ENCODE measurements at places on chromosomes 2 and 18. TPM values are rescaled to one million over a fixed set of nuclear protein-coding genes. Genes with fewer than 3 reads are reported as not detected.

KCNS3 gene
- total RNA-seq: 3.4 TPM

STPG4 gene
- total RNA-seq: 0.16 TPM

PROC gene
- 0.20 TPM for total RNA-seq

DNA sequence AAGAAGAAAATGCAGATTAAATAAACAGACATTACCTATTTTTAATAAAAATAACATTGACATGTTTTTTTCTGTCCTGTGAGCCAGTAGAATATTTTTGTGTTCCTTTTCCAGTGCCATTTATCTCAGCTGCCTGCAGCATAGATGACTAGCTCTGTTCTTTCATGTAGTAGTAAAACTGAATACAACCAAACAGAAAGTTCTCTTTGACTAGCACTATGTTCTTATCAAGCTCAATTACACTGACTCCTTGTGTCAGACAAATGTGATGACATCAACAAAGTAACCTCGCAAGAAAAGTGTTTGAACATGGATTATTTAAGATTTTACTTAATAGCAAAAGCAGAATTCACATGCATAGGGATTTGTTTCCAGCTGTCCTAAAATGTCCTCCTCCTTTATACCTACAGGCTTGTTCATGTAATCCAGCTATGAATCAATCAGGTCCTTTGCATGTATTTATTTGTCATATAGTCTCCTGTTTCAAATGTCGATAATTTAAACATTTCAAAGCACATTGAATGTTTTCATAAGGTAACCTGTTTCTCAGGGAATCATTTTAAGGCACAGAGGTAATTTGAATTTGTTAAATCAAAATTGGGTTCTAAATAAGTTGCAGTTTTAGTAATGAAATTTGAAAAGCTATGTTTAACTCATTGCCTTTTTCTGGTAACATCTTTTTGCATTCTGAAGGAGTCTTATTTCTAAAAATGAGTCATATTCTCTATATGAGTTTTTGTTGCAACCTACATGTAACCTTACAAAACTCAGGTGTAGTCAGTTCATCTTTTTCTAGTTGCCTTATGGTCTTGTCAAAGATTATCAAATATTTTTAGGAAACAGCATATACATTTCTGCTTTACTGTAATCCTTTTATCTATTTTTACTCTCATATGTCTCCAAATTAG lies 215.3 kb upstream of the GULP1 start:
- ATAC-seq: no peak

XDH gene
- 39.7 TPM for total RNA-seq

DNA sequence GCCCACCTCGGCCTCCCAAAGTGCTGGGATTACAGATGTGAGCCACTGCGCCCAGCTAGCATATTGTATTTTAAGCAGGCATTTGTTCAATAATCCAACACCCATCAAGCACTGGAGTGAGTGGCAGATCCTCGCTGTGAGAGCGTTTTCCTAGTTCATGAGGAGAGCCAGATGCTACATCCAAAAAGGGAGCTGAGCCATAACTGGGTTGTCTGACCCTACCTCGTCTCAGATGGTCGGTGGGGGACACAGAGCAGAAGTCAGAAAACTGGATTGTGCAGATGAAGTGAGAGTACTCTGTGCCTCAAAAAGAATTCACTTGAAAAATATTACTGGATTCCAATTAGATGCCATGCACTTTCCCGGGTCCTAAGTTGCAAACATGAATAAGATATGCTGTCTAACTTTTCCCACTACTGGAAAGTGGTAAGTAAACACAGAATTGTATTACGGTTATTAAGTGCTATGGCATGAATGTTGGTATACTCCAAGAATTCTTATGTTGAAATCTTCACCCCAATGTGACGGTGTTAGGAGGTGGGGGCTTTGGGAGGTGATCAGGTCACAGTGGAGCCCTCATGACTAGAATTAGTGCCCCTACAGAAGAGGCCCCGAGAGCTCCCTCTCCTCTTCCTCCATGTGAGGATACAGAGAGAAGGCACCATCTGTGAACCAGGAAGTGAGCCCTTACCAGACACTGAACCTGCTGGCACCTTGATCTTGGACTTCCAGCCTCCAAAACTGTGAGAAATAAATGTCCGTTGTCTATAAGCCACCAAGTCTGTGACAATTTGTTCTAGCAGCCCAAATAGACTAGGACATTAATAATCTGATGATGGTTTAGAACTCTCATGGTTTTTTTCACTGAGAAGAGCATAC lies 21.5 kb downstream of the SOWAHC start:
- no peak for ATAC-seq

DNA sequence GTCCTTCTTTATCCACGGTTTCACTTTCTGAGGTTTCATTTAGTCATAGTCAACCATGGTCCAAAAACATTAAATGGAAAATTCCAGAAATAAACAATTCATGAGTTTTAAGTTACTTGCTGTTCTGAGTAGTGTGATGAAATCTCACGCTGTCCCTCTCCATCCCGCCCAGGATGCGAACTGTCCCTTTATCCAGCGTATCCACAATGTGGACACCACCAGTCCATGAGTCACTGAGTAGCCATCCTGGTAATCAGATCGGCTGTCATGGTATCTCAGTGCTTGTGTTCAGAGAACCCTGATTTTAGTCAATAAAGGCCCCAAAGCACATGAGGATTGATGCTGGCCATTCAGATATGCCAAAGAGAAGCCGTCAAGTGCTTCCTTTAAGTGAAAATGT lies 3.7 kb downstream of the SP140L start:
- ATAC-seq: no peak

DNA sequence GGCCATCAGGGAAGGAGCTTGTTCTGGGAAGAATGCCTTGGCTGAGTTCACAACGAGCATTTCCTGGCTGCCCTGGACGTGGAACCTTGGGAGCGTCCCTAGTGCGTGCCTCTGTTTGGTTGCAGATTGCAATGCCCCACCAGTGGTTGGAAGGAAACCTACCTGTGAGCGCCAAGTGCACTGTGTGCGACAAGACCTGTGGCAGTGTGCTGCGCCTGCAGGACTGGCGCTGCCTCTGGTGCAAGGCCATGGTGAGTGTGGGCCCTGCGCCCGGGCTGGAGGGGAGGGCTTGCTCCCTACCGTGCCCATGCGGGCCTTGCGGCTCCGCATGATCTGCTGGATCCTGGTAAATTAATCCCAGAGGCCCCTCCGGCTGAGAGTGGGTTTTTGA lies 81.9 kb downstream of the DGKD start:
- peak; percentile 13 for ATAC-seq

DNA sequence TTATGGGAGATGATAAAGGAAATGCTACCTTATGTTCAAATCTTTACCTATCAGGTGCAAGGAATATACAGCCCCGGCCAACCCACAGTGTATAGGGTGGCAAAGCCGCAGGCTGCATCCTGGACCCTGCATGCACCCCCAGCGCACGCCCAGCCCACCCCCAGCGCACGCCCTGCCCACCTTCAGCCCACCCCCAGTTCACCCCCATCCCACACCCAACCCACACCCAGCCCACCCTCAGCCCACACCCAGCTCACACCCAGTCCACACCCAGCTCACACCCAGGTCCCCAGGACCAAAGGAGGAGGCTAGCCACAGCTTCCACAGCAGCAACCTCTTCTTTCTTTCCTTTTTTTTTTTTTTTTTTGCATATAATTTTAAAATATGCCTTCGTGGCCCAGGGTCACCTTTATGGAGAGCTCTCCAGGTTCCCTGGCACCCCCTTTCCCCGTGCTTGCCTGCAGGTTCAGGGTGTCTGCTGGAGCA lies 120.9 kb downstream of the PTGR3 start:
- ATAC-seq: no peak

DNA sequence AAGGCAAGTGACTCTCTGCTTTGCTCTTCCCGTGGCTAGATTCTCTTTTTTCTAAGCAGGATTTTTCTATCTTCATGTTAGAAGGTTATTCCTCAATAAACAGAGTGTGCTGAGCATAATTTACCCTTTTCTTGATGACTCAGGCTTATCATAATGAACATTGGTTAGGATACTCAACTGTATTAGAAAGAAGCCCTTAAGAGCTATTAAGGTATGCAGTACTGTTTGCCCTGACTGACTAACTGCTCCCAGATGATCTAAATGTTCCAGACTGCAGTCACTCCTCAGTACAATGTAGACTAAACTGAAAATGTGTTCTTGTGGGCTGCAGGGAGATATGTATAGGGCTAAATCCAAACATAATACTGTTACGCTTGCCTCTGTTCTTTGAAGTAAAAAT lies 687.8 kb downstream of the NUP35 start:
- no peak for ATAC-seq

XIRP2 gene
- 0.28 TPM for total RNA-seq

GRCh38 chr18:47826157-47827074 lies 104.0 kb downstream of the SMAD2 start:
- peak; percentile 71 for ATAC-seq

ADD2 gene
- 0.56 TPM for total RNA-seq

ACOXL gene
- total RNA-seq: not detected

- no peak for ATAC-seq
These were observed 345.0 kb upstream of the NRP2 start for GRCh38 chr2:205337274-205337673.

GRCh38 chr2:30975156-30975555 lies 163.1 kb downstream of the GALNT14 start:
- ATAC-seq: no peak

DNA sequence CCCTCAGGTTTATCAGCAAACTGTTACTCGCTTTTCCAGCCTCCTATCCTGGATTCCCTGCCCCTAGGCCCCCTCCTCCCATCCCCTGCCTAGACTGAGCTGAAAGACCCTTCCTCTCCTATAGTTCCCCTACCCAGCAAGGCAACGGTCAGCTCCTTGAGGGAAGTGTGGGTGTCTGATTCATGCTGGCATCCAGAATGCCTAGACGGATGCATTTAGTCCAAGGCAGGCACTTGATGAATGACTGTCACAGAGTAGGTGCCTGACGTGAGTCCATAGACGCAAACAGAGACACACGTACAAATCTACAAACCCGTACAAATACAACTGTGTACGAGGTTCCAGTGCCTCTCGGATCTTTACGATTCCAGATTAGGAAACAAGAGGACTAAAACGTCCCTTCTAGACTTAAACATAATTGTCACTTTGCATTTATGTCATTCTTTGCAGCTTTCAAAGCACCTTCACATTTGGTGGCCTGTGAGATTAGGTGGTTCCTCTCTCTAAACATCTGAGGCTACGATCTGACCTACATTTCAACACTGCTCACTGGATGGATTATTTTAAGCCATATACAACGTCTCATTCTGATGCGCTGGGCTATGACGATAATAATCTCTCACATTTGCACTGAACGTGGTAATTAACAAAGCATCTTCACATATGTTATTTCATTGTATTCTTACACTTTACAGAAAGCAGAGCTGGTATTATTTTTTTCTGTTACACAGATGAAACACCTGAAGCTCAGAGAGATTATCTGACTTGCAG lies 36.7 kb downstream of the DNMT3A start:
- no peak for ATAC-seq

- no peak for ATAC-seq
These were observed 171.1 kb upstream of the MC4R start for GRCh38 chr18:60543646-60544045.

- ATAC-seq: no peak
These were observed 651.3 kb downstream of the DCDC2C start for GRCh38 chr2:4354678-4355077.

- ATAC-seq: no peak
These were observed 288.3 kb upstream of the FBXO11 start for GRCh38 chr2:48194641-48195040.

DNA sequence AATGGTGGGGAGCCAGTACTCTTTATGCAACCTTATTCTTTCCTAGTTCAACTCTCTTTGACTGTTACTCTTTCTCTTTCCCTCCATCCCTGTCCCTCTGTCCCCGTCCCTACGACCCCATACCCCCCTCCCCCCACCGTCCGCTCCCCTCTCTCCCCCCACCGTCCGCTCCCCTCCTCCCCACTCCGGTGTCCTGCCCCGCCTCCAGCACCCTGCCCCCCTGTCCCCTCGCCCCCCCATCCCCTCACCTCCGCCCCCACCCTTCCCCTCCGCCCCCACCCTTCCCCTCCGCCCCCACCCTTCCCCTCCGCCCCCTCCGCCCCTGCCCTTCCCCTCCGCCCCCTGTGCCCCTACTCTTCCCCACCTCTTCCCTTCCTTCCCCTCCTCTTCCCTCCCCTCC lies 128.4 kb downstream of the LPIN1 start:
- ATAC-seq: no peak

DNA sequence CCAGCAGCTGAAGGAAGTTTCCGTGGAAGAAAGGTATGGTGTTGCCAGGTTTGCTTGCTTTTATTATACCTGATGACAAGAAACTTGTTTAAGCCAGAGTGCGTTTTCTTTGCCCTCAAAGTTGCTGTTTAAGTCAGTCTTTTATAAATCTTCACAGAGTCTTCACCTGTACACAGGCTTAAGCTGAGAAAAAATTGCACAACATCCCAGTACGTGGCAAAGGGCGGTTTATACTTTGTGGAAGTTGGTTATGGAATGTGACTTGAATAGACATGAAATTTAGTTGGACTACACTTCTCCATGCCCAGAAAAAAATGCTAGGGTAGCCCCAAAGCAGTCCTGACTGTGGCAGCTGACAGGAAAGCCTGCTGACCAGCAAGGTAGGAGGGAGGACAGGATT lies 121.5 kb downstream of the RTN4 start:
- ATAC-seq: peak; percentile 85

- no peak for ATAC-seq
These were observed 35.7 kb upstream of the POLE4 start for GRCh38 chr2:74922592-74923227.

Measured in esophagus mucosa (tissue), 1 donor.